Glomerular endothelial cell (primary cell): ENCODE measurements at places on chromosomes 6 and 20.

GRCh38 chr6:170371080-170371479 is 64.5 kb downstream of the FAM120B start:
- no peak for DNase-seq

- no peak for DNase-seq
These were observed 528.9 kb downstream of the EPM2A start for GRCh38 chr6:145206247-145206907.

GRCh38 chr6:157099912-157100593 is 223.3 kb downstream of the TMEM242 start:
- no peak for DNase-seq

DNA sequence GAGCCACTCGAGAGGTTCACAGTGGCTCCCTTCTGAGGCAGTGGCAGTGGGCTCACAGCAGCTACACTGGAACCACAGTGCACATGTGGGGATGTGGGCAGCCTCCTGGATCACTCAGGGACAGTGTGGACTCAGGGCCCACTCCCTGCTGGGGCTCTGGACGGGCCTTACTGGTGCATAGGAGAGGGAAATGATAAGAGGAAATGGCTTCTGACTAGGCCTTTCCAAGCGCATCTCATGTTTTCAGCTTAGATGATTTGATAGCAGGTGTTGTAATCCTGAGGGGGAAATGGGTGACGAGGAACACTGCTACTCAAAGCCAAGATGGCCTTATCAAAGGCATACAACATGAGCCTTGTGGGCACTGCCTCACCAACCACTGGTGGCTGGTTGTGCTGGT is 44.0 kb downstream of the PANK2 start:
- no peak for DNase-seq

- no peak for DNase-seq
These were observed 237.6 kb downstream of the MMUT start for GRCh38 chr6:49225471-49225870.

- no peak for DNase-seq
These were observed 35.9 kb downstream of the PLCG1 start for GRCh38 chr20:41173161-41173721.

- DNase-seq = no peak
These were observed 33.0 kb upstream of the CDH22 start for GRCh38 chr20:46341074-46342009.
